ENCODE measurements at places on chromosomes 6 and 20.

DNA sequence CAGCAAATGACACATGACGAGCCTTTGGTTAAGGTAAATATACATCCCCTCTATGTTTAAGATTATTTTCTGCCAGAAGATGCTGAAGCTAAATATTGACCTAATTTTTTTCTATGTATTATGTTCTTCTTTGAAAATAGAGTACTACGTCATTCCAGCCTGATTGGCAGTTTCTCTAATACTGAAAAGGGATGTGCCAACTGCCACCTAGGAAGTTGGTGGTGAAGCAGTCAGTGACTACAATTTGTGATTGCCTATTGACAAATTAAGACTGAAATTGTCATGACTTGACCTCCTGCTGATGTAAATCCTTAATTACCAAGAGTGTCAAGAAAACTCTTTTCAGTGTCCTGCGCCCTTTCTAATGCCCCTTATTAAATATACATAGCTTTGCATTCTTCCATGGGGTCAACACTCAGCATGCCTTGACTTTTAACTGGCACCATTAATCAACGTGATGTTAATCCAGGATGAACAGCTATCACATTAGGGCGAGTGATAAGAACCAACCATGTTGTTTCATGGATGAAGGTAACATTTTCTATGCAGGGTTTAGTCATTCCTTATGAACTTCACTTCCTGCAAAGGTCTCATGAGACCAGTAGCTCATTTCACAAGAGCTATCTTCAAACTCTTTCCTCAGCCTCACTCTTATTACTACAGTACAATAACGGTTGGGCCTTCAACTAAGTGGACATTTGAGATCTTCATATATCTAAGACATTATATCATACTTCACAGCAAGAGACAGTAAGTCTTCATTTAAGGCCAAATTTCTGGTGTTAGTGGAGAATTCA lies 22.5 kb upstream of the SGK1 start:
- DNase-seq = no peak

GRCh38 chr20:52105442-52106422 lies 85.8 kb downstream of the ZFP64 start:
- no peak for DNase-seq

DNA sequence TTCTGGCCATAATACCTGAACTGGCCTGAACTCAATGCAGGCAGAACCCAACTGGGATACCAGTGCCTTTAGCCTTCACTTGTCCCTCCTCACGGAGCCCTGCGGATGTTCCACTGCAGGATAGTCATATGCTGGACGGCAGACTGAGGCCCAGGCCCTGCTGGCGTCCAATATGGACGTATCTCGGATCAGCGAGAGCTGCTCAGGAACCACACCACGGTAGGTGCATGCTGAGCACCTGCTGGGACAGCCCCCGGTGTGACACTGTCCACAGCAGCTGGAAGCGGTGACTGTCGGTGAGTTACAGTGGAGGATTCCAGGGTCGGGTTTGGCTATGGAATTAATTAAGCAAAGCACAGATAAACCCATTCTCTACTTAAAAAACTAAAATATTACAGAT lies 48.7 kb downstream of the PSMG4 start:
- no peak for DNase-seq

DNA sequence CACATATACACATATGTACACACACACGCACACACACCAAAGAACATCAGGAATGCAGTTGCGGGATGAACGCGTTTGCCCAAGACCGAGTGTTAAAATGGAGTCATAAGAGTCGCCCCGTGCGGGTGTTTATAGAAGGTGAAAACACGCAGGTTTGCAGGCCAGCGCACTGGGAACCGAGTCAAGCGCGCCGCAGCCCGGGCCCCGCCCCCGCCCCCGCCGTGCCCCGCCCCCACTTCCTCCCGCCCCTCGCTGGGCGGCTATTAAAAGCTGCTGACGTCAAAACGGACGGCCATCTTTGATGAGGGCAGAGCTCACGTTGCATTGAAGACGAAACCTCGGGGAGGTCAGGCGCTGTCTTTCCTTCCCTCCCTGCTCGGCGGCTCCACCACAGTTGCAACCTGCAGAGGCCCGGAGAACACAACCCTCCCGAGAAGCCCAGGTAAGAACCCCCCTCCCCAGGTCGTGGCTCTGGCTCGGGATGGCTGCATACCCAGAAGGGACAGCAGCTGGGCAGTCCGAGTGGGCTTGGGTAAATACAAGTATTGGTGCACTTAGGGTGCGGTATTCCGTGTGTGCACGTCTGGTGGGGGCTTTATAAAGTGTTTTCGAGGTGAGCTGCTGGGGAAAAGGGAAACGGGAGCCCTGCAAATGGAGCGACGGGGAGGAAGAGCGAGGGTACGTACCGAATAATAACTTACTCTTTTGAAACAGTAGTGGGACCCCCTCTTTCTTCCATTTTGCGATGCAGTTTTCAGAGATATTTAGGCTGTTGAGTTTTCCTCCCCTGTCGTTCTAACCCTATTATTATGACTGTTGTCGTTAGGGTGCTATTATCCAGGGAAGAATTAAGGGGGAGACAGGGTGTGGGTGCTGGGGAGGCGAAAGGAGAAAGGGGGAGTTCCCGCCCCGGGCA lies at the start of gene SNAP25:
Gene SNAP25, plus strand, starts transcription at position 295 of the 916 bp plus-strand sequence. CDS start 56,662 bp downstream, outside the sequence.
- no peak for DNase-seq

DNA sequence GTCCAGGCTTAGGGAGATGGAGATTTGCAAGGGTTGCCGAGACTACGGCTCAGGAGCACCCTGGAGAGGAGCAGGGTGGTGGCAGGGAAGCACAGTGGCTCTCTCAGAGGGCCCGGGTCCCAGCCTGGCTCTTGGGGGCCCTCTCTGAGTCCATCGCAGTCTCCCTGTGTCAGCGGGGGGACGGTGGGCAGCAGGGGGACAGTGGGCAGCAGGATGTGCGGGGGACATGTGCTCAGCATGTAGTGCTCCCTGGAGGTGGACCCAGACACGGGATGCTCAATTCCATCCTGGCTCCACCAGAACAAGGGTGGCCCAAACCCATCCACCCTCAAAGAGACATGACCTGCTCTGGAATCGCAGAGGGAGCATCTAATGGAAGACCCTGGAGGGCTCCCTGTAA lies 43.0 kb upstream of the ZBP1 start:
- DNase-seq = no peak

GRCh38 chr20:43799150-43799711 lies 72.4 kb upstream of the GTSF1L start:
- no peak for DNase-seq

- no peak for DNase-seq
Observed at GRCh38 chr6:112183271-112183671, 71.1 kb downstream of the LAMA4 start.

DNA sequence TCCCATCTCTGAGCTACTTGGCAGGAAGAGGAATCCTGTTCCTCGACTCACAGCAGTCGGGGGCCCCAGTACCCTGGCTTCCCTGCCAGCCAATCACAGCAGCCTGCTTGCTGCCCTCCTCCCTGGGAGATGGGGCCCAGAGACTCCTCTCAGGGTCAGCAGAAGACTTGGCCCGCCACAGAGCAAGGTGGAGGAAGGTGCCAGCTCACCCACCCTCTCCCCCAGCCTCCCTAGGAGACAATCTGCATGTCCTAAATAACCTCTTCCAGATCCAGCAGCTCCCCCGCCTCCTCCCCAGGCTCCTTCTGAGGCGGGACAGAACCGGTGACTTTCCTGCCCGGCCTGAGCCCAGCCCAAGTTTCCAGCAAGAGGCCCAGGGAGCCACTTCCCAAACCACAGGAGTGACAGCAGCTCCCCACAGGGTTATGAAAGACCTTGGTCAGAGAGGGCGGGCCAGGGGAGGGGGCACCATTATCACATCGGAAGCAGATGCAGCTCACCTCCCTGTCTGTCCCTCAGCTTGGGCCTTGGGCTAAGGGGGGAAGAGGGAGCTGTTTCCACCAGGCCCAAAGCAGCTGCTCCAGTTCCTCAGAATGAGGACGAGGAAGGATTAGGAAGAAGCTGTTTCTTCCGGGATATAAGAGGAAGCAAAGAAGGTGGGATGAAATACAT lies 2.3 kb downstream of the CCND3 start:
- no peak for DNase-seq

DNA sequence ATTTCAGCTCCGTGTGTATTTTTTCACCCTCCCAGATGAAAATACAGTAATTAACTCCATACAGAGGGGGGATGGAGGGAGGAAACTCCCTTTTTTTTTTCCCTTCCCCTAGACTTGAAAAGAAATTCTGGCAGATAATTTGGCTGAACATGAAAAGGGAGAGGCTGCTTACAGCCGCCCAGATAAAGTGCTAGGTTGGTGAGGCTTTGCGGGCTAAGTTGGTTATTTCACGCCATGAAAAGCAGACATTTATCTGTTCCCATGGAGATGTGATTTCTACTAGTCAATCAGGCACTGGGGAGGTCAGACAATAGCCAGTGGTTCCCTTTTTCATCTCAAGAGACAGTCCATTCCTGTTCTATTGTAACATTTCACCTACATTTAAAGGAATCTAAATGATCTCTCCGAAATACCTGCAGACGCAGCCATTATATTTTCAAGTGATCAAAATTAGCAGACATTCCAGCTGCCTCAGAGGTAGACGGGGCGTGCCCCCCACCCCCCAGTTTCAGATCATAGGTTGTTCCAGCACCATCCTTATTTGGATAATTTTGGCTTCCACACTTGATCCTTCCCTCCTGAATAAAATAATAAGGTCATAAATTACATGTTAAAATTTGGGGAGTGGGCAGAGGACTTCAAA lies 143.9 kb upstream of the ZNF217 start:
- DNase-seq = no peak

GRCh38 chr6:6701864-6702263 lies 113.3 kb downstream of the LY86 start:
- DNase-seq = no peak

DNA sequence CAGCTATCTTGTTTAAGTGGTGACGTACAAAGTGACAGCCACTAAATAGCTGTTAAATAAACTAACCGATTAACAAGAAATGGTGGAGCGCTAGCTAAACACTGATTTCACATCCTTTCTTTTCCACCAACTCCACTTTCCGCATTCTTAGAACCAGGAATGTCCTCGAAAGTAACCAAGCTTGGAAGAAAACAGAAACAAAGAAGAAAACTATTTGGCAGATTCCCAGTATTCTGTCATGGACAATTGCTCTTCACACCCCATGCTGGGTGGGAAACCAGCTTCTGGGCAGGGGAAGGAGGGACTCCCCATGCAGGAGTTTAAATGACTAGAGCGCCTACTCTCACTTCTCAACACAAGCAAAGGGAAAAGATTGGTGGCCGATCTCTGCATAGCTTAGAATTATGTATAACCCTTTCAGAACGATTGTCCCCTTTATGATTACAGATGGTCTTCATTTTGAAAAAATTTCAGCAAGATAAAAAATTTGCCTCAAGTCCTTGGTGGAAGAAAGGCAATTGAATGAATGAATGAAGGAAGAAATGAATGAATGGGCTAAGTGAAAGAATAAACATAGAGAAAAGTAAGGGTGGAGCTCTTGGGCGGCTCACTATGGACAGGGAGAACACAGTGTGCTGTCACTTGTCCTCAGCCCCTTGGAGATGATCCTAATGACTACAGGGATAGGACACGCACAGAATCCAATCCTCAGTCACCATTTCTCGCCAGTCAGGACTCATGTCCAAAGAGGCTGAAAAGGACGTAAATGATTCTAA lies 148.7 kb upstream of the NEDD9 start:
- DNase-seq = no peak

- no peak for DNase-seq
Observed at GRCh38 chr6:154236646-154237301, 119.8 kb downstream of the IPCEF1 start.

- DNase-seq = no peak
Observed at GRCh38 chr20:36656733-36657132, 10.7 kb upstream of the SLA2 start.

DNA sequence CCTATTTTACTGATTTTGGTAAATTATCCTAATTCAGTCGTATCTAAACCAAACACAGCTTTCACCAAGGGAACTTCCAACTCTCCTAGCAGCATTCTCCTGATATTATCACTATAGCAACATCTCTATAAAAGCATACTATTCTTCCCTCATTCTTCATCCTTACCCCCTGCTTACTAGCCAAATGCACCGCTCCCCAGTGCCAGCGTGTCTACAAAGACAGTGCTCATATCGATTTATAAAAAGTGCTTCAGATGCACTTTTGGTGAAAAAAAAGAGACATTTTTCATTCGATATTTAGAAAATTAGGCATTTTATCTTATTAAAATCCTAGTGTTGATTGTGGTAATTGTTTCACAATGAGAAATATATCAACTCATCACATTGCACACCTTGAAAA lies 74.0 kb downstream of the SYNE1 start:
- DNase-seq = no peak

GRCh38 chr6:23633996-23634395 lies 492.0 kb upstream of the NRSN1 start:
- DNase-seq = no peak

- DNase-seq = no peak
Observed at GRCh38 chr20:3014662-3015061, 28.8 kb upstream of the GNRH2 start.

DNA sequence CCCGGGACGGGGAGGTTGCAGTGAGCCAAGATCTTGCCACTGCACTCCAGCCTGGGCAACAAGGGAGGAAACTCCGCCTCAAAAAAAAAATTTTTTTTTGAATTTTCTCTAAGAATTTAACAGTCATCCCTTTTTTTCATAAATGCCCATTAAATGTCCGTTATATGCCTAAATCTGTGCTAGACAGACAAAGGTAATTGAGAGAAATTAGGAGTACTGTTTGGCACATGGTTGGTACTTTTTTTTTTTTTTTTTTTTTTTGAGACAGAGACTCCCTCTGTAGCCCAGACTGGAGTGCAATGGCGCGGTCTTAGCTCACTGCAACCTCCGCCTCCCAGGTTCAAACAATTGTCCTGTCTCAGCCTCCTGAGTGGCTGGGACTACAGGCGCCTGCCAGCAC lies 1.7 kb downstream of the PCMT1 start:
- no peak for DNase-seq

- DNase-seq = no peak
Observed at GRCh38 chr6:142802124-142802523, 142.9 kb downstream of the HIVEP2 start.

DNA sequence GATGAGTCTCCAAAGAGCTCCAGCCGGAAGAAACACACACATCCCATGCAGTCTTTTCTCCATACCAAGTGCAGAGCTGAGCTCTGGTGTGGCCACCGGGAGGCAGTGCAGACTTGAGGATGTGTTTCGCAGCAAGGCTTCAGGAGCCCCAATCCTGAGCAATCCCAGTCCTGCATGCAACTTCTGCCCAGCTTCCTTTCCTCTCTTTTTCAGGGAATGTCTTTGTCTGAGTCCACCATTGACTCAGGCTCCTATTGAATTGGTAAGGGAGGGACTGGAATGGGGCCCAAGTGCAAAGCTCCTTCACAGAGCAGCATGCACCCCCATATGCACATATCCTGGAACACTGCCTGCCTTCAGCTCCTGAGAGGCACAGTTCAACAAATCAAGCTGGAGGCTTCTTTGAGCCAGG lies 50.5 kb upstream of the ASIP start:
- DNase-seq = no peak

DNA sequence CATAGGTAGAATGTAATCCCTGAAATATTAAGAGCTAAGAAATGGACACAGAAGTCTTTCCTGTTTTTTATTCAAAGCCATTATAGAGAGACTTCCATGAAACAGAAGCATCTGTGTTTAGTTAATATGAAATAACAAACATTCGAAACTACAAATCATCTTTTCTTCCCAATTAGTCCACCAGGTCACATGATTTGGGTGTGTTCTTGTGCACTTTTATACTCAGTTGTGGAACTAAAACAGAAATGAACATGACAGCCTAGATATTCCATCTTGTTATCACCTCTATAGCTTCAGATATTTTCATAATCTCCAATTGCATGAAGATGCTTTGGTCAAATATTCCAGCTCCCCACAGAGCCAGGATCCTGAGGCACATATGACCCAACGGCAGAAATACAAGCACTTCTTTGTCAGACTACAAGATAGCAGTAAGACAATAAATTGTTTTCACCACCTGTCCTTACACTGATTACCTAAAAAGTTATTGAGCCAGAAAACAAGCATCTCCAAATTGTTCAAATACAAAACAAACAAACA lies 116.8 kb upstream of the BEND6 start:
- DNase-seq = no peak
